ENCODE measurements at places on chromosomes 5 and 9.
A peak's percentile ranks its signal among the peaks of the same experiment; 100 is the strongest.

DNA sequence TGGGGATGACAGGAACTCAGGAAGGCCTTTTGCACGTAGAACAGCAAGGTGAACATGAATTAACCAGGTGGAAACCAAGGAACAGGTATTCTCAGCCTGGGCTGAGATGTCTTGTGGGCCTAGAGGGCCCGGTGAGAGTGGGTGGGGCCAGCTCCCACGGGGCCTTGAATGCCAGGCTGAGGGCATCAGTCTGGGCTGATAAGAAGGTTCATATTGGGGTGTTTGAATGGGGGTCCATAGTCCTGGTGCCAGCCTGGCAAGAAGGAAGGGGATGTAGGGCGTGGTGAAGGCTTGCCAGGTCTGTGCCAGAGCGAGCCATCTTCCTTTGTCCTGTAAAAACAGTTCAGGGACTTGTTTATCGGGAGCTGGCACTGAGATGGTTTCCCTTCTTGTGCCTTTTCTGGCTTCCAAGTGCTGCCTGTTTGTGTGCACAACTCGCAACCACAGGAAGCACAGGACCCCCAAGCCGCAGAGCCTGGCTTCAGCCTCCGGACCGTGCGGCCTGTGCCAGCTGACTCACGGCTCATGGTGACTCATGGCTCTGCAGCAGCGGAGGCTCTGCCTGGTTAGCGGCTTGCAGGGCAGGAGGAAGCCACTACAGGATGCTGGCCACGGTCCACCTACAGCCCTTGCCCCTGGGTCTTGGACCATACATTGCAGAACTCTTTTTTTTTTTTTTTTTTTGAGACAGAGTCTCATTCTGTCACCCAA is 2.4 kb downstream of the CARD19 start:
- DNase-seq: peak; percentile 89

- no peak for DNase-seq
These were observed 168.3 kb downstream of the COL23A1 start for GRCh38 chr5:178421699-178422399.

DNA sequence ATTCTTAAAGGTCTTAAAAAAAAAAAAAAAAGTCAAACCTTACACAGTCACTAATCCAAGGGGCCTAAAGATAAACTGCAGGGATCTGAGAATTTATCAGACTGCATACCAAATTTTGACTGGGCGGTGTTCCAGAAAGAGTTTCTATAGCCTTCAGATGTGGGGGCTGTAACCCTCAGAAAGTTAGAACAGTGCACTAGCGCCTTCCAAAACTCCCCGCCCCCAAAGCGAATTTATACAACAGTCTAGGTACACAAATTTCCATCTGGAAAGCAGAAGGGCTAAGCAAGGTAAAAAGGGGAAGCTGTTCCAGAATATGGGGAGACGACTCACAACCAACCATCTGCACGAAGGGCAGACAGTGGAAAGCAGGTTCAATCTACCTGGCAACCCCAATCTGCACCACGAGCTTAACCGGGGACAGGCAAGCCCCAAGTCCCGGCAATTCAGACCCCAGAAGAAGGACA is 813 bp downstream of the ERMP1 start:
- no peak for DNase-seq

- no peak for DNase-seq
These were observed 153.5 kb upstream of the TNPO1 start for GRCh38 chr5:72662936-72663335.

- DNase-seq: no peak
These were observed 417.7 kb upstream of the KLF4 start for GRCh38 chr9:107907255-107907654.

DNA sequence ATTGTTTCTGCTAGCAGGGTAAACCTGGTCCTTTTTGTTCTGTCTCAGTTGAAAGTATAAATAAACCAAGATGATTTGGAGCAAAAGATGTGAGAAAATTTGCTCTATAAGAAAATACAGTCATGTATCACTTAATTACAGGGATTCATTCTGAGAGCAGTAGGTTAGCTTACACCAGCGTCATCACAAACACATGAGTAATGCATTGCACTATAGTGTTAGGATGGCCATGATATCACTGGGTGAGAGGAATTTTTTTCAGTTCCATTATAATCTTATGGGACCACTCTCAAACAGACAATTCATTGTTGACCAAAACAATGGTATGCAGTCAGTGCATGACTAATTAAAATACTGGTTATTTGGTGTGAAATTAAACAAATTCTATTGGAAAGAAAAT is 430.9 kb downstream of the CHSY3 start:
- no peak for DNase-seq

- no peak for DNase-seq
These were observed 19.8 kb upstream of the SLC9A3 start for GRCh38 chr5:543755-544674.

DNA sequence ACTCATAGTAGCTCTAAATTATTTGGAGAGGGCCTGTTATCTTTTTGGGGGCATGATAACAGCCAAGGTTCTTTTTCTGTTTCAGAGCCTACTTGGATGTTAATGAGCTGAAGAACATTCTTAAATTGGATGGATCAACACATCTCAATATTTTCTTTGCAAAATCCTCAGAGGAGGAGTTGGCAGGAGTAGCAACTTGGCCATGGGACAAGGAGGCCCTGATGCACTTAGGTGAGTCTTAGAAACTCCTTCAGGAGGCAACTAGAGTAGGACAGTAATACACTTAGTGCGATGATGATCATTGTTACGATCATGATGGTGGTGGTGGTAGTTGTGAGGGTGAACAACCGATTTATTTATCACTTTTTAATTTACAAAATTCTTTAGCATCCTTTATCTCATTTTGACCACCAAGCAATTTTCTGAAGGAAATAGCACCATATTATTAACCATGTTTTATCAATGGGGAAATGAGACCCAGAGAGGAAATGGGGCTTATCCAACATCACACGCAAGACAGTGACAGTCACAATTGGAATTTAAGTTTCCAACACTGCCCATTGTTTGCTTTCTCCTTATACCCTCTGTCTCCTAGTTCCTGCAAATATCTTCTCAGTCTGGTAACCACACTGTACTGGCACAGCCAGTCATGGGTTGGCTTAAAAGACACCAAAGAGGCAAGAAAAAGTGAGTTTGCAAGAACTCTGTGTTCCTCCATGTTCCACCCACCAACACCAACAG is 54.0 kb downstream of the PAPPA start:
- no peak for DNase-seq

DNA sequence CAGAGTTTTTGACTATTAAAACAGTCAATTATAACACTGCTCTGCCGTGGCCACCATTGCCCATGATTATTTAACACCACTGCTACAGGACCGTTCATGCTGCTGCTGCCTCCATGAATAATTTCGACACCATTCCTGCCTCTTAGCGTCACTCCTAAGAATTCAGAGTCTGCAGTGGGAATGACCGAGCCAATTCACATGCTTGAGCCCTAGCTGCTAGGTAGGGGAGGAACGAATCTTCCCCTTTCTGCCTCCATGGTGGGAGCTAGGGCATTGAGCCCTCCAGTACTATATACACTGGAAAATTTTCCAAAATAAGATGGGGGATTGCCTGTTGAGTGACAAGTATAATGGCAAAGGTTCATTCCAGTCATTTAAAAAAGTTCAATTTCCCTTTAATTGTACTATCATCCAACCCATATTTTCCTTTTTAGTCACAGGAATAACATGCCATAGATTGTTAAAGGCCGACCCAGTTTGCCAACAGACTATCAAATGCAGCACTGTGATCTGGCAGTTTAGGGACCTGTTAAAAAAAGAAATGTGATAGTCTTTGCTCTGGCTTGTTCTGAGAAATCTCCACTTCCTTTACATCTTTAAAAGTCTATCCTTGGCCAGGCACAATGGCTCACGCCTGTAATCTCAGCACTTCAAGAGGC is 13.5 kb upstream of the B4GALT1 start:
- DNase-seq: peak; percentile 77

- peak; percentile 86 for DNase-seq
These were observed 601 bp downstream of the NNT start for GRCh38 chr5:43603344-43604217.

DNA sequence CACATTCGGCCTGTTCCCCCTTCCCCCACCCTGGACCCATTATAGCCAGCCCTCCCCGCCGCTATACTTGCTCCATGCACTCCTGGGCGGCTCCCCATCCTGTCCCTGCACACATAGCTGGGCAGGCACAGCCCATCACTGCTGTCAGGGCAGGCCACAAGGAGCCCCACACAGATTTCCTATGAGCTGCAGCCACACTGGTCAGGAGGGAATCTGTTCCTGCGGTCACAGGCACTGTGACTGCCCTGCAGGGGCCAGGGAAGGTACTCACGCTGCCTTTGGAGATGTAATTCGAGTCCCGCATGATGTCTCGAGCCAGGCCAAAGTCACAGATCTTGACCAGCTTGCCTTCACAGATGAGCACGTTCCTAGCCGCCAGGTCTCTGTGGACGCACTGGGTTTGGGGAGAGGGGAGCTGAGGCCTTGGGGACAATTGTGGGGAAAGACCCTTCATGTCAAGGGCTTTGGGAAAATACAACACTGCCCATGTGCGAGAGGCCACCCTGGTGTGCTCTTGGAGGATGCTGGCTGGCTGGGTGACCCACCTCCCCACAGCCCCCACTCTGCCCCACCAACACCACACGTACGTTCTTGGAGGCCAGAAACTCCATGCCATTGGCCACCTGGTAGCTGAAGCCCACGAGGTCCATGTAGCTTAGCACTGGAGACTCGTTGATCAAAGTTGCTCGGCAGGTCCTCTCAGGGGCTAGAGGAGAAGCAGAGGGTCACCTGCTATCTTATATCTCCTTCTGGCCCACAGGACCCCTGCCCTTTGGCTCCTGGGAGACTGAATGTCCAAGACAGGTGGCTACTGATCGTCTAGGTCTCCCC is 34.5 kb upstream of the CSF1R start:
- no peak for DNase-seq

GRCh38 chr5:42591015-42591414 is 165.6 kb upstream of the CCDC152 start:
- DNase-seq: no peak

DNA sequence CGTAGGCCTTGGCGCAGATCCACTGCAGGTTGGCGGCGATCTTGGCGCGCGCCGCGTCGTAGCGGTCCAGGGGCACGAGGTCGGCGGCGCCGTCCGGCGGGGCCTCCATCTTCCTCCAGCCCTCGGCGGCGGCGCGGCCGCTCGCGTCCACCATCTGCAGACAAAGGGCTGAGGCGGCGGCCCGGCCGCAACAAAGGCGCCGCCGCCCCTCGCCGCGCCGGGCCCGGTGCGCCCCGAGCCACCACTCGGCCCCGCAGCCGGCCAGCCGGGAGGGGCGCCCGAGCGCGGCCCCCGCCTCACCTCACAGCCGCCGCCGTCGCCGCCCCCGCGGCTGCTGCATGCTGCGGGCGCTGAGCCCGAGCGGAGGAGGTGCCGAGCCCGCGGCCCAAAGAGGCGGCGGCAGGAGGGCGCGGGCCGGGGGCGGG is 328 bp downstream of the CAMSAP1 start:
- no peak for DNase-seq

DNA sequence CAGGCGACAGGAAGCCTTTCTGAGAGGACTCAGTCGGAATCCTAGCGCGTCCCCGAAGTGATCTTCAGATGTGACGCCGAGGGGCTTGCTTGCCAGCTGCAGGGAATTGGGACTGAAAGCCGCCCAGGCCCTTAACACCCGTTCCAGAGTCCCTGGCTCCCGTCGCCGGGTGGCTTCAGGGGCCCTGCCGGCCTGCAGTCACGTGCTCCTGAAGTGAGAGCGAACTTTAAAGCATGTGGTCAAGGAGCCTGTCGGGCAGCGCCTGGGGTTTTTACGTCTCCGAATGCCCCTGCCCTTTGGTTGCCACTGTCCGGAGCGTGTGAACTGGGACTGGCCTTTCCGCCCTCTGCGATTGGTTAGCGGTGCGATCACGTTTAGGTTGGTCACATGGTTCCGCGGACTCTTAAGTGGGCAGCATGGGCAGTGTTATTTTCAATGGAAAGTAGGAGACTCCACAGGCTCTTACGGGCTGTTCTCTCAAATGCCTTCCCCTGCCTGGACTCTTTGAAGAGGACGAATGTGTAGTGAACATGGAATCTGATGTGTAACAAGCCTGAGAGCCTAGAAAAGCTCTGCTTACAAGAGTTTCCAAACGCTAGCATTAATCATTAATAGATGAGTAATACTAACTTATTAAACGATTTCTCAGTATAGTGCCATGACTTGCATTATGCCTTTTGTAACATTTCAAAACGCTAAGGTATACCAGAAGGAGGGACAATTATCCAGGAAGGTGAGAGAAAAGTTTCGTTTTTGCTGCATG is 1.9 kb downstream of the VLDLR start:
- DNase-seq: peak; percentile 33

- DNase-seq: no peak
These were observed 93.6 kb downstream of the CAMSAP1 start for GRCh38 chr9:135813671-135814290.

GRCh38 chr9:70873506-70873905 is 247.9 kb downstream of the TRPM3 start:
- DNase-seq: no peak

DNA sequence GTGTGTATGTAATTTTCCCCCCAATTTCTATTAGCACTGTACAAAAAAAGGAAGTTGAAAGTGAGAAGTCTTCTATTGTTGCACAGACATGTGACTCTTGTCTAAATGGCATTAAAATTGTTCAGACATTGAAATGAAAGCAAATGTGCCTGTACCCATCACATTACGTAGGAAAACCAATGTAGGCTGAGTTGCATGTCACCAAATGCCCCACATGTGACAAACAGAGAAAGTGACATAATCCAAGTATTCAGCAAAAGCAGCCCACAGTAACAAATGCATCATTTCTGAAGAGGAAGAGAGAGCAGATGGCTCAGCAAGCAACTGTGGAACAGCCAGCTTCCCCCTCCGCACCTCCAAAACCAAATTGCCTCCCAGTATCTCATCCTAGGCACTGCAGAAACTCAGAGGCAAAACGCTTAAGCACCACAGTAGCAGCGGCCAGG is 161.5 kb upstream of the NR4A3 start:
- DNase-seq: no peak

GRCh38 chr5:53418826-53419658 is 61.4 kb upstream of the FST start:
- no peak for DNase-seq

GRCh38 chr5:83827111-83827557 is 106.5 kb upstream of the HAPLN1 start:
- DNase-seq: no peak
